Endodermal cell (in vitro differentiated cells): ENCODE measurements at places on chromosomes 6 and 20.

DNA sequence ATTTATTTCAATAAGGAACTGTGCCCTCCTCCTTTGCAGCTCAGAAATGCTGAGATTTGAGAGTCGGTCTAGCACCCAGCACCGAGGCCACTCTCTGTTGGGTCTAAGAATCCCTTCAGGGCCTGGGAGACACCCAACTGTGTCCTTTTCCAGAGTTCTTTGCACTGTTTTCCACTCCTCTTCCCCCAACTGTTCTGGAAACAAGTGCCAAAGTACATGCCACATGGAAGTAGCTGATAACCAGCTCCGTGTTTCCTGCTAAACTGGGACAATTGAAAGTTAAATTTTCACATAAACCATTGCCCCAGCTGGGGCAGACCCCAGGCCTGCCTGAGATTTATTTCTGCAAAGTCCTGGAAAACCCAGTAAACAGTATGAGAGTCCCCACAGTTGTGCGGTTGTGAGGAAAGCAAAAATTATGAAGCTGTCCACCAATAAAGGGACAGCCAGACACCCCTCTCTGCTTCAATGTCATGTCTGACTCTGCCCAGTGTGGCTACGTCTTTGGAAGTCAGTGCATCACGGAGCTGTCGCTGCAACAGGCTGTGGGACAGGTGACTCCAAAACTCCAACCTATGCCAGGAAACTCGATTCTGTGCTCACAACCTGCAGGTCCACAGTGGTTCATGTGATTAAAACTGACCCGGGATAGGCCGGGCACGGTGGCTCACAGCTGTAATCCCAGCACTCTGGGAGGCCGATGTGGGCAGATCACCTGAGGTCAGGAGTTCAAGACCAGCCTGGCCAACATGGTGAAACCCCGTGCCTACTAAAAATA is 178.0 kb upstream of the AFDN start:
- DNase-seq: no peak

- peak; percentile 8 for DNase-seq
These were observed 410.5 kb downstream of the QKI start for GRCh38 chr6:163825033-163825432.

- no peak for DNase-seq
These were observed 28.2 kb upstream of the TAB2 start for GRCh38 chr6:149289192-149289781.

GRCh38 chr20:18511571-18511970 is 3.8 kb downstream of the SEC23B start:
- DNase-seq: no peak

DNA sequence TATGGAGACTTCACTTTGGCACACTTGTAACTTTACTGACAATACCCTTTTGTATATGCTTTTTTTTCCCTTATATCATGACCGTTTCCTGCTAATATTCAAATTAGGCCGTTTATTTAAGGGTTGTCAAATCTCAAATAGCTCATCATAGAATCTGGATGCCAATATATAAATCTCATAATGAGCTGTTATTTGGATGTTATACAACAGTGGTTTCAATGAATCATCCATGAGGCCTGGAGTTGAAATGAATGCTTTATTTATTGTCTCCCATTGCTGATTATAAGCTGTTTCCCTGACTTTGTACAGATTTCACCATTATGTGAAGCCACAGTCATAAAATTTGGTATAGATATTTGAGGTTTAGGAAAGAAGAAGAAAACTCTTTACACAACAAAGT is 256.1 kb downstream of the PLCB1 start:
- no peak for DNase-seq
